ENCODE measurements at places on chromosomes 5 and 9.
A peak's percentile ranks its signal among the peaks of the same experiment; 100 is the strongest.

- DNase-seq: peak; percentile 1
Observed at GRCh38 chr5:142548739-142549275, 137.1 kb downstream of the FGF1 start.

- peak; percentile 16 for DNase-seq
Observed at GRCh38 chr5:146447734-146448380, 724 bp downstream of the TCERG1 start.

DNA sequence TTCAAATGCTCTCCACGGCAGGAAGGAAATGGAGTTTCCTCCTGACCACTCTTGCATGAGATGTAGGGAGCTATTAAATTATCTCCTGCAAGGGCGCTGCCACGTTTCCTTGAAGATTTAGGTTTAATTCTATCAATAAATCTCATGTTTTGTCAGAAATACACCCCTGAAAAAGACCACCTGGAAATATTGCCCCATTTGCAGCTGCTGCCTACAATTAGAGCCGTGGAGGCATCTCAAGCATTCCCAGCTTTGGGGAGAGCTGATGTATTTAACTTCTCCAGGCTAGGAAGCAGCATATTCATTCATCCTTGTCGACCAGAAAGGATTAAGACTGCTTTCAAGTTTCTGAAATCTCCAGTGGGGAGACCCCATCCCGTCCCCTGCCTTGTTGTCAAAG is 40.5 kb downstream of the CCNJL start:
- DNase-seq: no peak

DNA sequence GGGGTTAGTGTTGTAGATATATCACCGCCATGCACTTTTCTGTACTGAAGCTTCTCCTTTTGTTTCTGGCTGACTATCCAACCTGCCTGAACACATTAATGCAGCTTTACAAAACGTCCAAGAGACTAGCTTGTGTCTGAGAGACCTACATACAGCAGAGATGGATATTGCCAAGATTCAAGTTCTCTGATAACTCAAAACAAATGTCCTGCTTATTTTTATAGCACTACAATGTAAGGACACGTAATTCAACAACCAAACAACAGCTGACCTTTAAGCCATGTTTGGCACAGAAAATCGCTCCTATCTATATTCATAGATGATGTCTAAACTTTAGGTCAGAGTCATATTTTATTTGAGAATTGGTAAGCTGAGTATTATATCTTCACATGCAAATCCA is 76.2 kb upstream of the NTRK2 start:
- DNase-seq: no peak

DNA sequence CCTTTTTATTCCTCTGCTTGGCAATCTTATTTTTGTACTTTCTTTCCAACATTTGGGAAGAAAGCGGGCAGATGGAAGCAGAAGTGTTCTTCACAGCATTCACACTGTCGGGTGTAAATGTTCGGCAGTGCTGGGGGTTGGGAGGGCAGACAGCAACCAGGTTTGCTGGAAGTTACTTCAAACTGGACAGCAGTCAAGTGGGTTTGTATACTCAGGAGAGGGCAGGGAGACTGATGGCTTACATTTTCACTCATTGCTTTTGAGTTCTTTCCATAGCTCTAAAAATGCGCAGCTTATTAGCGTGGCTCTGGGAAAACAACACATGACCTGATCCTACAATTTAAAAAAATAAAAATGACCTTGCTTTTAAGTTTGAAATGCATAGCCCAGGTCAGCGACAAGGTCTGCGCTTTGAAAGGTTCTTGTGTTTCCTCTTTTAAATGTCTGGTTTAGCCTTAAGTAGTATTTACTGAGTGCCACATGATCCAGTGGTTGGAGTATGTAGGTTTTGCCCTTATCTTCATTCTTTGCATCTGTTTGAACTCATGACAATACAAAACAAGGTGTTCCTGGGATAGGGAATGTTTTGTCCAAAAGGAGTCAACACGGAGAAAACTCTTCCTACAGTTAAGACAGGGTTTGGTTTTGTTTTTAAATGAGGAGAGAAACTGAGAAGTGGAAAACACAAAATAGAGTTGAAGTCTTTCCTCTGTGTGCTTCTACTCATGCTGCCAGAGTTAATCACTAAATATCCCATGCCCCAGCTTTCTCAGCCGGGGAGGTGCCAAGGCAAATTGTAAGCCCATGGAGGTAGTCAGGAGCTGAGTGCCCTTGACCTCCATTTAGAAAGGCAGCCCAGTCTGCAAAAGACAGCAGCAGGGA is 132.7 kb upstream of the DMRT1 start:
- no peak for DNase-seq

GRCh38 chr9:35495984-35496383 is 6.1 kb downstream of the RUSC2 start:
- DNase-seq: no peak

DNA sequence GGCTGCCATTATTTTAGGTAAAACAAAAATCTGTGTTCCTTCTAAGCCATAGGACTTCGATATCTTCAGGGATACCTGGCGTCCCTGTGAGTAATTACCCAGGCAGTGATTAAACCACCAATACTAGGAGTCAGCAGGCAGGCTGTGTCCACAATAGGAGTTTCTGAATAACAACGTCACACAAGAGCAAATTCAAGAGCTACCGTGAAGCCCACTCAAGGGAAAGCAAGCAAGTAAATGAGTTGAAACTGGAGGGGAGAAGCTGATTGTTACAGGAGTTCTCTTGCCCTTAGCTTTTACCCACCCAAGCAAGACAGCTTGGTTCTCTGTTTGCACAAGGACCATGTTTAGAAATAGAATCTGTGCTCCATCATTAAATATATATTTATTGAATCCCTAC is 50.8 kb downstream of the SEMA5A start:
- no peak for DNase-seq

- DNase-seq: no peak
Observed at GRCh38 chr5:74767579-74767913, 497 bp downstream of the NSA2 start.

- DNase-seq: no peak
Observed at GRCh38 chr5:134634227-134634626, 1.6 kb upstream of the SAR1B start.

GRCh38 chr9:34551751-34552605 is 29.2 kb upstream of the ENHO start:
- DNase-seq: no peak

DNA sequence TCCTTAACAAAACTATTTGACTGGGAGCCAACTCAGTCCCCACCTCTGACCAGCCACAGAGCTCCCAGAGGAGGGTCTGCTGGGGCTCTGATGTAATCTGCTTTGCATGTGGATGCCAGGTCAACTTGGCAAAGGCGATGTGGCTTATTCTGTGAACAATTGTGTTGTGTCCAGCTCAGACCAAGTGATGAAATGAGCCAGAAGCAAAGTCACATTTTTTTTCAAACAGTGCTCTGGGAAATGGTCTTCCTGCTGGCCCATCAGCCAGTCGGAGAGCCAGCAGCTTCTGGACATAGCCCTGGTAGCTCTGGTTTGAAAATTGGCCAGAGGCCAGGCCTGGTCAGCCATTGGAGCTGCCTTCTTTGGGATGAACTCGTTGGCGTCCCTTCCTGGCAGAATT is 86.5 kb downstream of the ANGPTL2 start:
- no peak for DNase-seq

DNA sequence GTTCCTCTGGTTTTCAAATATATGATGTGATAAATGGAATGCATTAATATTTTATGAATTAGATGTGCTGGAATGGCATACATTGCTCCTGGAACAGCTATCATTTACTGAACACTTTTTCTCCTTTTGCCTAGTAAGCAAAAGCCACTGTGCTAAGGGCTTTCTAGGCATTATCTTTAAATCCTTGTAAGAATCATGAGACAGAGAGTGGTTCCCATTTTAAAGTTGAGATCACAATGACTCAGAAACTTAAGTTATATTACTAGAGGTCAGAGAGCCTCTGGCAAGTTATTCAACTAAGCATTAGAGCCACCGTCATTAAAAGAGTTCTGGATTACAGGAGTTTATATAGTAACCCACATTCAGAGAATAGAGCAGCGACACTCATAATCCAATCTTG is 26.7 kb upstream of the FSD1L start:
- no peak for DNase-seq

- no peak for DNase-seq
Observed at GRCh38 chr5:134268919-134269318, 43.0 kb upstream of the PPP2CA start.

DNA sequence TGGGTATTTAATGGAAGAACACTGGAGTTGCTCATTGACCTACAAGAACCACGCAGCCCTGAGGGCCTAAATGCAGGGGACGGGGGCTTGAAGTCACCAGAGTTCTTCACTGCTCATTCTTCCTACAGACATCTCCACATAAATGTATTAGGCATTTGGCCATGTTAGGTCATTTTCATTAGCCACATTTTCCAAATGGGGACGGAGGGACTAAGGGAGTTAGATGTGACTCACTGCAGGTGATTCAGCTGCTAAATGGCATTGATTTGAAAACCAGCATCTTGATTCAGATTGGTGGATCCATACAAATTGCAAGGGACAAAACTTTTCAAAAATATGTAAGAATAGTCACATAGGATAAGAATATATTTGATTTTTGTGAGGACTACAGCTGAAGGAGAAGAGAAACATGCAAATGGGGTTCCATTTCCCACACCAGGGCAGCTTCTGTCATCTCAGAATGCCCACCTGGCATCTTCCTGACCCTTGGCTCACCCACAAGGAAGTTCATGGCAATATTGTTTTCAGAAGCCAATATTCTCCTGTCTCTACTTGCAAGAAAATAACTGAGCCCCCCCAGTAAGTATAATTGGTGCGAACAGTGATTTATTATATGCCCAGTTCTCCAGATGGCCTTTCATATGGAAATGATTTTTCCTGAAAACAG is 264.8 kb downstream of the DOCK8 start:
- DNase-seq: no peak

DNA sequence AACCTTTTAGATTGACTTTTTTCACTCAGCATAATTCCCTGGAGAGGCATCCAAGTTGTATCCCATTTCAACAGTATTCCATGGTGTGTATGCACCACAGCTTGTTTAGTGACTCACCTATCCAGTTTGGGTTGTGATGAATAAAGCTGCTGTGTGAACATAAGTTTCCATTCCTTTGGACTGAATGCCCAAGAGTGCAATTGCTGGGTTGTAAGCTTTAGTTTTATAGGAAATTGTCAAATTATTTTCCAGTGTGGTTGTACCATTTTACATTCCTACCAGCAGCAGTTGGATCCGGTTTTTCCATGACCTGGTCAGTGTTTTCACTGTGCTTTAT is 60.9 kb upstream of the TMED7 start:
- DNase-seq: no peak

DNA sequence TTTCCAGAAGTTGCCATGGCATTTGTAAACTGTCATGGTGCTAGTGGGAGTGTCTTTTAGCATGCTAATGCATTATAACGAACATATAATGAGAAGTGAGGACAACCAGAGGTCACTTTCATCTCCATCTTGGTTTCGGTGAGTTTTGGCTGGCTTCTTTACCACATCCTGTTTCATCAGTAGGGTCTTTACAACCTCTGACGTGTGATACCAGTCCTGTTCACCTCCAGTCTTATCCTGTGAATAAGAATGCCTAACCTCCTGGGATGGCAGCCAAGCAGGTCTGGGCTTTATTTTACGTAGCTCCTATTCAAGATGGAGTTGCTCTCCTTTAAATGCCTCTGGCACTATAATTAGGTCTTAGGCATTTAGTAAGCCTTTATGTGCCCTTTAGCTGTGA is 20.4 kb upstream of the RFK start:
- no peak for DNase-seq

DNA sequence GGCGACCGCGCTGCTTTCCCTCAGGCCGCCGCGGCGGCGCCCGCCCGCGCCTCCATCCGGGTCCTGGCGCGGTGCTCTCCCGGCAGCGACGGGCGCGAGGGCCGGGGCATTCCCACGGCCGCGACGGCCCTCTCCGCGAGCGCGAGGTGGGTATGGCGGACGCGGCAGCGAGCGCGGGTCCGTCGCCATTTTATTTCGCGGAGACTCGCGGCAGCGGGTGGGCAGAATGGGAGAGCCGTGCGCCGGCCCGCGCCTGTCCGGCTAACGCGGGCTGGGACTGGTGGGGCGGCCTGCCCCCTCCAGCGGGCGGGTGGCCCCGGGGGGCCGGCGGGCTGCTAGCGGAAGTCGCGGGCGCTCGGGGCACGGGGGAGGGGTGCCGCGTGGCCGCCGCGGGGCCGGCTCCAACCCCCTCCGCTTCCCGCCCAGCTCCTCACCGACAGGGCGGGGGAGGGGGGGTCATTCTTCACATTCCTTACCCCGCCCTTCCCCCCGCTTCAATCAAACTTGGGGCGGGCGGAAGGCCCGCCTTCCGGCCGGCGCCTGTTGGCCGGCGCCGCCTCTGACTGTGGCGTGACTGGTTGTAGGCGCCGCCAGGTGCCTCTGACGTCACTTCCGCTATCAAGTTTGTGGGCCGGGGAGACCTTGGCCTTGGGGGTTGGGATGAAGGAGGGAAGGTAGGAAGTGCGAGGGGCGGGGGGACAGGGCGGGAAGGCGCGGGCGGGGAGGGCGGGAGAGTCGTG is 82.1 kb downstream of the PTPDC1 start:
- DNase-seq: peak; percentile 93

DNA sequence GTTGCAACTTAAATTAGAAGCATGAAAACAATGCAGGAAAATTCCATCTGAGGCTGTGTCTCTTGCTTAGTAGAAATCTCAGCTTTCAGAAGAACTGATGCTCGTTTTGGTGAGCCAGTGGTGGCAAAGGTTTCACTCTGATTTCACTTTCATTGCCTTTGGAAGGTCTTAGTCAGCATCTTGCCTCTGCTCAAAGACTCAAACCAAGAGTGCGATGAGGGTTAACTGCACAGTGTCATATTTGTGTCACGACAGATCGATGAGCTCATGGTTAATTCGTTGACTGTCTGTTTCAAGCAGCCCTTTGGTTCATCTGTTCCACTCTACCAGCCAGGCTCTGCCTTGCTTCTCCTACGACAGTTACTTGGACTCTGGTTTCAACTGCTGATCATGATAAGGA is 331.3 kb upstream of the KIF2A start:
- DNase-seq: no peak

DNA sequence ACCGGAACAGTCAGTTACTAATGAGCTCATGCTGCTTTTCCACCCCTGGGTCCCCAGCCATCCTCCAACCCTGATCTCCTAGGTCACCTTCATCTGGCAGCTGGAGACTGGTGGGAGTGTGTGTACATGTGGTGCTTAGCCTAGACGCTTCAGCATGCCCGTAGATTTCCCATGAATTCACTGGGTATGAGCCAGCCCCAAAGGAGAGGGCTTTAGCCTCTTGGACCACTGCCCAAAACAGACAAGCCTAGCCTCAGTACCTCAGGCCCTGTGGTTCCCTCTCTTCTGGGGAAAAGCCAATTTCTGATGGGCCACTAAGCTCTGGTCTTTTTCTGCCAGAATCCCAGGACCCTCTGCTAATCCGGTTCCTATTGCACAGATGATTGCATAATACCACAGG is 48.0 kb upstream of the ASTN2 start:
- DNase-seq: no peak

DNA sequence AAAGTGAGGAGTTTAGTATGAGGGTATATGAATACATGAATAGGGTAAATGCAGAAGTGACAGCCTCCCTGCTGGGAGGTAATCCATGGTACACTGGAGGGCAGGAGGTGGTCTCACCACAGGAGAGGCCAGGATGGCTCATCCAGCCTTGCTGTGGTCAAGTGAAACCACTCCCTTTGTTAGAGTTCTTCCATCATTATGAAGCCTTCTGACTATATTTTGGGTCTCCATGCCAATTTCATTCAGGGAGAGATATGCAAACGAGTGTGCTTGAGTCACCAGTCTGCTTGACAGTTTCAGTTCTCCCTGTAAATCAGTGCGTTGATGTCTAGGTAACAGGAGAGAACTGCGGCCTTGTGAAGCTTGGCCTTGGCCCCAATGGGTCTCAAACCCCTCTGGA is 16.4 kb downstream of the PPP3R2 start:
- DNase-seq: no peak

GRCh38 chr5:73950441-73950873 is 324.5 kb downstream of the ARHGEF28 start:
- DNase-seq: no peak

- DNase-seq: no peak
Observed at GRCh38 chr5:77033338-77033737, 3.1 kb downstream of the AGGF1 start.
